CD4-positive, alpha-beta T cell treated with Interferon alpha-2 for 1 hour (primary cell): ENCODE measurements at places on chromosomes 7 and 10.
A peak's percentile ranks its signal among the peaks of the same experiment; 100 is the strongest.

DNA sequence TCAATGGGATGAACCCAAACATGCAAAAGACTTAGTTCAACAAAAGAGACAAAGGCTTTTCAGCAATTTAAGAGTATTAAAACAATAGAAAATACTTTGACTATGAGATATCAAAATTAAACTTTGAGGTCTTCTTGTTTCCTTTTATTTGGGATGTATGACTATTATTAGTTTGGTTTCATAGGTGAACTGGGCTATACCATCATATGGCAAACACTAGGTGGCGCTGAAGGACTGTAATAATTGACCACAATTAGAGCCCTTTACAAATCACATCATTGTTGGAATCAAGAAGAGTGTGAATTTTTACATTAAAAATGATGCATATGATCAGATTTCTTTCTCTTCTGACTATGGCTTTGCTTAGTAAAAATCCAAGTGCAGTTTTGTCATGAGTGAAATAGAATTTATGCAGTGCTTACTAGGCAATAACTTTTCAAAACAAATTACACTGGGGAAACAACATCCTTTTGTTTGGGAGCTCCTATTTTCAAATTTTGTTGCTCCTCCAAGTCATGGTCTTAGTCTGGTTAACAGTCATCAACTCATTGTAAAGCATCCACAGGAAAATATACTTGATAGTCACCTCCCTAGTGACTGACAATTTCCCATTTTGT lies 14.7 kb upstream of the NXPH1 start:
- peak; percentile 13 for DNase-seq

GRCh38 chr10:122657255-122657654 lies 42.4 kb downstream of the C10orf120 start:
- DNase-seq, result no peak

DNA sequence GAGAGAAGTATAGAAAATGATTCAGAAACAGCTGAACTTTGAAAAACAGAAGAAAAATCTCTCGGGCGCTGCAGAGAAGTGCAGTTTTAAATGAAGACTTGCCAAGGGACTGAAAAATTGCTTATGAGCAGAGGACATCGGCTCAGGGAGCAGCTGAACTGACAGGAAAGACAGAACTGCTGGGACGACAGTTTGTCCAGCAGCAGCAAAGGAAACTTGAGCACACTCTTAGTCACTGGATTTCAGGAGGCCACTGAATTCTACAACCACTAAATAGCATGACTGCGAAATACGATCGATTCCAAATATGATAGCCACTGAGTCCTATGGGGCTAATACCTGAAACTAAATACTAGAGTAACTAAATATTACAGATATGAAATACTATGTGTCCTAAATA lies 43.0 kb downstream of the LEP start:
- DNase-seq, result no peak

GRCh38 chr7:92631850-92632487 lies 41.8 kb upstream of the FAM133B start:
- no peak for DNase-seq

DNA sequence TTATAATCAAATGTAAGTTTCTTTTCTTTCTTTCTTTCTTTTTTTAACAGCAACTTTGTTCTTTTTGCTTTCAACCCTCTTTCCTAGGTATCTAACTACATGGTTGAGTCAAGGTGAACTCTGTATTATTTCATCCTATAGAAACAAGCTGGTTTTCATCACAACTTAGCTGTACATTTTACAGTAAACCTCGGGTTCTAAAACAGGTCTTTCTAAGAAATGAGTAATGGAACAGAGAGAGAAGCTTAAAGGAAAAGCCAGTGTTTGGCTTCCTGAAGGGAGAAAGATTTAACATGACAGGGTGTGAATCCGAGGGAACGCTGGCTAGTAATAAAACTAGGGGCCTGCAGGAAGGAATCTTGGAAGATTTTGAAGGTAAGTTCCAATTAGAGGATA lies 143.4 kb upstream of the ITGB1 start:
- DNase-seq, result no peak

DNA sequence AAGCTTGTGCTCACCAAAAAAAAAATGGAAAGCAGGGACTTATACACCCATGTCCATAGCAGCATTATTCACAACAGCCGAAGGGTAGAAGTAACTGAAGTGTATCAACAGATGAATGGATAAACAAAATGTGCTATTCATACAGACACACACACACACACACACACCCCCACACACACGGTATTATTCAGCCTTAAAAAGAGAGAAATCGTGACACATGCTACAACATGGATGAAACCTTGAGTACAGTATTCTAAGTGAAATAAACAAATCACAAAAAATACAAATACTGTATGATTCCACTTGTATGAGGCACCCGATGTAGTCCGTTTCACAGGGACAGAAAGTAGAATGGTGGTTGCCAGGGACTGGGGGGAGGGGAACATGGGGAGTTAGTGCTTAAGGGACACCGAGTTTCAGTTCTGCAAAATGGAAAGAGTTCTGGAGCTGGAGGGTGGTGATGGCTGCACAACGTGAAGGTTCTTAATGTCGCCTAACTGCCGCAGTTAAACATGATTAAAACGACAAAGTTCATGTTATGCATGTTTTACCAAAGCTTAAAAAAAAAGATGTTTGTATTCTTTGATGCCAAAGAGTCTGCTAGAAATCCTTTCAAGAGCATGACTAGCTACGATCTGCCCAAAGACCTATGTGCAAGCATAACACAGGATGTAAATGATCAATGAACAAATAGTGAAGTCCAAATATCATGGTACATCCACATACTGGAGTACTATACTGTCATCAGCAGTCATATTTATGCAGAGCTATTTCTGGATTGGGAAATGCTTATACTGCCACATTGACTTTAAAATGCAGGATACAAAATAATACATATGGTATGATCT lies 7.2 kb downstream of the TNS3 start:
- DNase-seq, result no peak

DNA sequence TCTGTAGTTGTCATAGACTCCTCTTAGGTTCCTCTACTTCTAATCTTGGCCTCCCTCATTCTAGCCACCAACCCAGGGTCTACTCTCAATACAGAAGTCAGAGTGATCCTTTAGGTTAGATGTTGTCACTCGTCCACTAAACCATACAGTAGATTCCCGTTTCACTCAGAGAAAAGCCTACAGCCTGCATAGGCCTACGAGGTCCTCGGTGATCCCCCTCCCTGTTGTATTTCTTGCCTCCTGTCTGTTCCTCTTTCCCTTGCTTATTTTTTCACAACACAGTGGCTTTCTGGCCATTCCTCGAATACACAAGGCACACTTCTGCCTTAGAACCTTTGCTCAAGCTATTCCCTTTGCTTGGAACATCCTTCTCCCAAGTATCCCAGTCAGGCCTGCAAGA lies 183.0 kb upstream of the PRSS1 start:
- DNase-seq, result no peak

DNA sequence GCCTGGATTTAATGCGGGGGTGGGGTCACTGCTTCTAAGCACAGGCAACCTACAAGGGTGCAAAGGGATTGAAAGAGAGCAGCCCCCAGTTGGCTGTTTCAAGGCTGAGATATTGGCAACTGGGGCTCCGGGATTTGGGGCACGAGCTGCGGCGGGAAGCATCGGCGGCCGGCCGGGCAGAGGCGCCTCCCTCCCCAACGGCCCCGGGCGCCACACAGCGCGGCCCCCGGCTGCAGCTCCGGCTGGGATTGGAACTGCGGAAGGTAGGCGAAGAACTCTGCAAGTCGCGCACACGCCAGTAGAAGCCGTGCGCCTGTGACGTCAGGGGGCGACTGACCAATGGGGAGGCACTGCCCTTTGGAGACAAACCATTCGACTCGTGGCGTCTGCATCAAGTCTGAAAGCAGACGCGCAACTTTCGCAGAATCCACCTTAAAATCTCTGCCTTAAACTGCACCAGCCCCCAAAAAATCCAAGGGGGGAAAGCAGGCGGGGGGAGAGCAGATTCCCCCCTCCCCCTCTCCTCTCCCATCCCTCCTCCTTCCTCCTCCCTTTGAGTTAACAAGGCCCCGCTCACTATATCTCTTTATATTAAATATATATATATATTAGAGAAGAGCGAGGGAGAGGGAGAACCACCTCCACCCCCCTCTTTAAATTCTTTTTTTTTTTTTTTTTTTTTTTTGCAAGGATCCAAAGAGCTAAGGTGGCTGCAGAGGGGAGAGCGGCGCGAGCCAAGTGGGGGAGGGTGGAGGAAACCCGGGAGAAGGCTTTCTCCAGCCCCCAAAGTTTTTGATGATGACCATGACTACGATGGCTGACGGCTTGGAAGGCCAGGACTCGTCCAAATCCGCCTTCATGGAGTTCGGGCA lies at the start of gene DLX6:
Gene DLX6, plus strand, starts transcription at position 371 of the 872 bp plus-strand sequence. Its CDS starts 425 bp downstream, at position 796.
- DNase-seq, result no peak

- DNase-seq, result no peak
Measured at GRCh38 chr7:25989140-25989705, 162.8 kb upstream of the NFE2L3 start.

GRCh38 chr10:8721650-8722049 lies 667.2 kb downstream of the GATA3 start:
- no peak for DNase-seq

DNA sequence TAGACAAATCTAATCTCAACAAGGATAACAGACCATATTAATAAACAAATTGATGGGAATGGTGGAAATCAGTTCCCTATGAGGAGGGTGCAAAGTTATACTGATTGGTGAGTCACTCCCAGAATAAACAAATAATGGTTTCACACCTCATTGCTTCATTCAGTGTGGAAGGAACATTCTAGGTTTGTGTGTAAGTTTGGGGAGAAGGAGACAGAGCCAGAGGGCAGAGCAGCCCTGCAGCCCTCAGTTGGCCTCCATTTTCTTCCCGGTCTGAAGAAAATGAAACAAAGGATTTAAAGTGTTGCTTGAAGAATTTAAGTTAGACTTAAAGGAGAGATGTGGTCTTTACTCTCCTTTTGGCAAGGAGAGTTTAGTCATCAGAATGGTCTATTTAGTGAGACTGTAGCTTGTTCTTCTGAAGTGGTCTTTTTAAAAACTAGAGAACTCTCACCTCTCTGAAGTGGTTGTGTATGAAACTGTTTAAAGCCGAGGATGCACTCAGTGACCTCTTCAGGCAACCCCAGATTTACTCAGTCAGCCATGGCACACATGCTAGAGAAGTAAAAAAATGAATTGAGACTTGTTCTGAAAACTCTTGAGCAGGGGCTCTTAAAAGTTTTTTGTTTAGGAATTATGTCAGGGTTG lies 27.2 kb downstream of the IKZF1 start:
- peak; percentile 75 for DNase-seq

- DNase-seq, result peak; percentile 26
Measured at GRCh38 chr7:75905785-75906604, 9.0 kb upstream of the POR start.

DNA sequence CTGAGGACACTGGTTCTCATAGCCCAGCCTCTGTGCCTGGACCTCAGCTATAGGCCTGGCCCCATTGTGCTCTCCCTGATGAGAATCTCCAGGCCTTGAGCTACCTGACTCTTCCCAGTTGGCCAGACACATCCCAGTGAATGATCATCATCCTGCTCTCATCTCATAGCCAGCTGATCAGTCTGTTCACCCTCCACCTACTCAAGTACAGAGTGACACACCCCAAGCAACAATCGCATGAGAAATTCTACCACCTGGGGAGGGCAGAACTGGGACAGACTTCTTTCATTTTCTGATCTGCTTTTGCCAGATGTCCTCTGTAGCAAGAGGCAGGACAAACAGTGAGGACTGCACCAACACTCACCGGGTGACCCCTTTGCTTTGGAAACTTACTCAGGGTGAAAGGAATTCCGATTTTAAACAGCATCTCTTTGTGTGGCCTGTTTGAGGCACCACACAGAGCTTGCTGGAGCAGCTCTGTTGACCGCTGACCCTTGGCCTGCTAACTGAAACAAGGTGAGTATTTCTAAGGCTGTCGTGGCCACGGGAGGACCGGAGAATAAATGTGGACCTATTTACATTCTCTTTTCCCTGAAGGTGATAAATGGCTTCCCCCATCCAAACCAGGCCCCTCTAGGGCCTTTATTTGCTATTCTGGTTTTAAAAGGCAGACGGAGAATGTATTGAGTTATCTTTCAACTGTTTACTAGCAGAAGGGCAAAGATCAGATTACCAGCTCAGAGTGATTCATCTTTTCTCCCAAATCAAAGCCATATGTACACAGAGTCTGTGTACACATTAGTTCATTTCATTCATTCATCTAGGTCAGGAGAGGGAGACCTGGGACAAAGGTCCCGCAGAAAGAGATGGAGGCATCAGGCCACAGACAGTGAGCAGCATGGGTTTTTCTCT lies 181.4 kb upstream of the TNS3 start:
- no peak for DNase-seq

GRCh38 chr7:26369593-26369992 lies 77.9 kb downstream of the SNX10 start:
- DNase-seq, result peak; percentile 14

- DNase-seq, result no peak
Measured at GRCh38 chr10:33945051-33945450, 610.6 kb upstream of the NRP1 start.

GRCh38 chr7:92754919-92755581 lies 81.3 kb downstream of the CDK6 start:
- no peak for DNase-seq

GRCh38 chr7:114789161-114789560 lies 132.7 kb upstream of the MDFIC start:
- DNase-seq, result no peak

- DNase-seq, result no peak
Measured at GRCh38 chr7:100763556-100764140, 30.3 kb downstream of the ZAN start.

- DNase-seq, result no peak
Measured at GRCh38 chr10:31888442-31888841, 40.2 kb downstream of the ARHGAP12 start.

DNA sequence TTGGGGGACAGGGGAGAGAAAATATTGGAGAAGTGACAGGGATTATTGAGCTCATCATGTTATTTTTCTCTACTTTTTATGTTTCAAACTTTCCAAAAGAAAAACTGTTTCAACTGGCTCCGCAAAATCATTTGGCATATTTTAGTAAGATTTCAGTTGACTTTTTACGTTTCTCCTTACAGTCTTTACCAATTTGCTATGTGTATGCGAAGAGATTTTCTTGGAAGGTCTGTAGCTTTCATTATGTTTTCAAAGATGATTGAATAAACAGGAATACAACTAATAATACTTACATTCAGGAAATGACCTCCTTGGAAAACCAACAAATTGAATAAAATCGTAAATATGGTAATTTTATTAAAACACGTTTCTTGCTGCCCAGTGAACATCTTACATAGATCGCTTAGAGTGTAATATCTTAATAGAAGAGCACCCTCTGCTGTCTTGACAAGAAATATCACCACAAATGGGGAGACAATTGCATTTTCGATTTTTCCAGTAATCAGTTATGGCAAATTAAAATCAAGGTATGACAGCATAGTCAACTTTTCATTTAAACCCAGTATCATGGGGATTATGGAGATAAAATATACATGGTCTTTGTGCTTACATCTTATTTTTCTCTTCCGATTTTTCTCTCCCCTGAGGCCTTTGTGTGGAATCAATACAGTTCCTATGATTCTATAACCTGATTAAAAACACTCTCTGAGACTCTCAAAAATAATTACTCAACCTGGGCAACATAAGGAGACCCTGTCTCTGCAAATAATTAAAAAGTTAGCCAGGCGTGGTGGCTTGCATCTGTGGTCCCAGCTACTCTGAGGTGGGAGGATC lies 43.1 kb downstream of the MBL2 start:
- no peak for DNase-seq
